ENCODE measurements at places on chromosomes 16 and 17.

- DNase-seq = no peak
These were observed 102.1 kb downstream of the CLEC16A start for GRCh38 chr16:11046382-11046931.

- no peak for DNase-seq
These were observed 24.5 kb downstream of the CDK5RAP3 start for GRCh38 chr17:47995241-47995935.

GRCh38 chr17:69499318-69499717 is 84.8 kb downstream of the MAP2K6 start:
- DNase-seq = no peak

DNA sequence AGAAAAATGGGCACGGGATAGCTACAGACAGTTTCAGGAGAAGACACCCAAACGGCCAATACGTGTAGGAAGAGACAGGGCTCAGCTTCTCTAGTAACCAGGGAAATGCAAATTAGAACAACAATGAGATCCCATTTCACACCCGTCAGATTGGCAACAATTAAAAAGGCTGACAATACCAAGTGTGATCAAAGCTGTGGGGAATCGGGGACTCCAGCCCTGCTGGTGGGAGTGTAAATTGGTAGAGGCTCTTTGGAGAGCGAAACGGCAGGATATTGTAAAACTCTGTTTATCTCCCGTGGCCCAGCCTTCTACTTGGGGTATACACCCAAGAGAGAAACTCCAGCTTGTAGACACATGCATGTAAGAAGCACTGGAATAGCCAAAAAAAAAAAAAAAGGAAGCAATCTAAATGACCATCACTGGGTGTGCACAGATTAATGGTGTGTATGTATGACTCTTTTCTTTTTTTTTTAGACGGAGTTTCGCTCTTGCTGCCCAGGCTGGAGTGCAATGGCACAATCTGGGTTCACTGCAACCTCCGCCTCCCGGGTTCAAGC is 27.5 kb downstream of the MYBBP1A start:
- DNase-seq = no peak

DNA sequence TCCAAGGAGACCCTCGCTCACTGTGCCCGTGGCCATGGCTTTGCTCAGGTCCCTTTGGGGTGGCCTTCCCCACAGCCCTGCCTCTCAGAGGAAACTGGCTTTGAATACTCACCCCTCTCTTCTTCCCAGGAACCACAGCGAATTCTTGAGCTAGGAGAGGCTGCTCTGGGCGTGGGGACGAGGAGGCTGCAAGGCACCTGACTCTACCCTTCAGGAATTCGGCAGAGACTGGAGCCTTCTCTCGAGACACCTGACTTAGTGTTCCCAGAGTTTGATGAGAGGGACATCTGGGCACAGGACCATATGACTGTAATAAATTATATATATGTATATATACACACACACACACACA is 6.2 kb downstream of the LLGL2 start:
- DNase-seq = no peak

GRCh38 chr16:3118846-3119245 is 6.5 kb downstream of the ZNF205 start:
- no peak for DNase-seq

DNA sequence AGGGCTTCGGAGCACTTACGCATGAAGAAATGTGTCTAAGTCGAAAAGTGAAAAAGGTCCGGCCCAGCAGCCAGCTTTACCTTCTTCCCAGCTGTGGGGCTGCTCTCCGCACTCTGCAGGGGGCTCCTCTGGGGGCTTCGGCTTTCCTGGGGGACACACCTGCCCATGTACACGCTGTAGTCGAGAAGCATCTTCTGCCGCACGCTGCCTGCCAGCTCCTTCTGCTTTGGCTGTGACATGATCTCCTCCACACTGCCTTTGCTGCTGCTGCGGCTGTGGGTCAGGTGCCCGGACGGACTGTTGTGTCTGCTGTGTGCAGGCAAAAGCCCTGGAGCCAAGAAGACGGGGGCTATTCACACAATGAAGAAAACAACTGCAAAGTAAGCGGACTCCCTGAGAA is 58.1 kb upstream of the ERN1 start:
- no peak for DNase-seq

DNA sequence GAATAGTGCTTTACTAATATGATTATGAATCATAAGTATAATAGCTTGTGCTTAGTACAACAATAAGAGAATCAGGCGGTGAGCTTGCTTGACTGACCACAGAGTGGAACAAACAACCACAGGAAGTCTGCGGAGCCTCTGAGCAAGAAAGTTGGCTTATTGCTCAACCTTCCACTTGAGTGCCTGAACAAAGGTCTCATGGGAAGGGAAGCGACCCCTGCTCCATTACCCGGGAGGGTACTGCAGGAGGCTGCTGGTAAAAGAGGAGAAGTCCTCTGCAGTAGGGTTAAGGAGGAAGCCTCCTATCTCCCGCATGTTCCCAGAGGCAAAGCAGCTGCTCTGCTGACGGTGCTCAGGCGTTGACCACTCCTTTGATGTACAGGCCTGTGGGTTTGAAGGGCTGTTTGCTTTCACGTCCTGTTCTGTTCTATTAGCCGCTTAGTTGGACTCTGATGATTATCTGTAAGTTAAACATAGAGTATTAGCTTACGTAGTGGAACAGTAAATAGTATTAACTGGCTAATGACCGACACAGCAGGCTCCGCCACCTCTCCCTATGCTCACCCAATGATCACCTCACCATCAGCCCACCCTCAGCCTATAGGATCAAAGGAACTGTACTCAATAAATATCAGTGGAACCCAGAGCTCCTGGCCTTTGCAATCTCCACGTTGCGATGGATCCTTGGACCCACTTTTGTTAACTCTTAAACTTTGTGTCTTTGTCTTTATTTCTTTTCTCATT is 17.5 kb downstream of the ALOX15B start:
- no peak for DNase-seq

DNA sequence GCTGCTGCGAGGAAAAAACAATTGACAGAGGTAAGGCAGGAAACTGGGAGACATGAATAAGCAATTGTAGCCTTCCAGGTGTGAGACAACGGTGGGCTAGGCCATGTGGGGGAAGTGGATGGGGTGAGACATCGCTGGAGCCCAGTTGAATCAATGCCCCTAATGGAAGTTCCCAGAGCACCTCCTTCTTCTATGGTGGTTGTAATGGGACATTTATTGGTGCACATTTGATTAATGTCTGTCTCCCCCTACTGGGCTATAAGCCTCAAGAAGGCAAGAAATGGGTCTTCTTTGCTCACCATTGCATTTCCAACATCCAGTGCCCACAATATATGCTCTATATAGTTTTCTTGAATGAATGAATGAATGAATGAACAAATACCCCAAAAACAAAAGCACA is 22.7 kb upstream of the CD300E start:
- DNase-seq = no peak

- no peak for DNase-seq
These were observed 670 bp upstream of the CTF1 start for GRCh38 chr16:30895627-30896260.

GRCh38 chr17:82782657-82783207 is 30.9 kb downstream of the TBCD start:
- no peak for DNase-seq

- DNase-seq = no peak
These were observed 28.2 kb downstream of the TNFRSF13B start for GRCh38 chr17:16943541-16944333.

DNA sequence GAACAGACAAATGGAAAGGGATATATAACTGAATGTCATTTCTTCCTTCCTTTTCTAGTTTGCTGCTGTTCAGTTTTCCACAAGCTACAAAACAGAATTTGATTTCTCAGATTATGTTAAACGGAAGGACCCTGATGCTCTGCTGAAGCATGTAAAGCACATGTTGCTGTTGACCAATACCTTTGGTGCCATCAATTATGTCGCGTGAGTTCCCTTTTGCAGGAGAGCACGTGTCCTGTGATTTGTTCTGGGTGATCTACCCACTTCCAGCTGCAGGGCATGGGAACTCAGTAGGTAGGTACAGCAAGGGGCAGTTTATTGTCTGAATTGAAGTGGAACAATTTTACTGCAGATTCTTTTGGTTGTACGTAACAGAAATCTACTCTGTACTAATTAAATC is 8.8 kb downstream of the ITGAL start:
- no peak for DNase-seq

DNA sequence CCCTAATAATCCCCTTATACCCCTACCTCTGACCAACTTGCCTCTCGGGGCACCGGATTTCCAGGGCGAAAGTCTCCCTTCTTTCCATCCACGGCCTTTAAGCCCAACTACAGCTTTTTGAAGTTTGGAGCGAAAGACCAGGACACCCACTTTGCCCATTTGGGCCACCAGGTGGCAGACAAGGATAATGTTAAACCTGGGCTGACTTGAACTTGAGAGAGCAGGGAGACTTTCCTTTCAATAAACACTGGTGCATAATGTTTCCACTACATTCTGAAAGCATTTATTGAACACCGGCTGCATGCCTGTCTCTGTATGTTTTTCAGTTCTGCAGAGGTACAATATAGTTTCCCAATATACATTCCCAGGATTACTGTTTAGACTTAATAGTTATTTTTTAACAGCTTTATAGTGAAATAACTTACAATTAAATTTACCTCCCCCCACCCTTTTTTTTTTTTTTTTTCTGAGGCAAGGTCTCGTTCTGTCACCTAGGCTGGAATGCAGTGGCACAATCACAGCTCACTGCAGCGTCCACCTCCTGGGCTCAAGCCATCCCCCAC is 6.9 kb upstream of the CES3 start:
- no peak for DNase-seq

- no peak for DNase-seq
These were observed 318.4 kb upstream of the MAF start for GRCh38 chr16:79918916-79919315.

Data from cortex of kidney (tissue), 1 donor.